Hematopoietic multipotent progenitor cell treated with erythropoietin and hydrocortisone succinate and interleukin-3 and kit ligand, for 4 days (in vitro differentiated cells): ENCODE measurements at places on chromosomes 7 and 10.

DNA sequence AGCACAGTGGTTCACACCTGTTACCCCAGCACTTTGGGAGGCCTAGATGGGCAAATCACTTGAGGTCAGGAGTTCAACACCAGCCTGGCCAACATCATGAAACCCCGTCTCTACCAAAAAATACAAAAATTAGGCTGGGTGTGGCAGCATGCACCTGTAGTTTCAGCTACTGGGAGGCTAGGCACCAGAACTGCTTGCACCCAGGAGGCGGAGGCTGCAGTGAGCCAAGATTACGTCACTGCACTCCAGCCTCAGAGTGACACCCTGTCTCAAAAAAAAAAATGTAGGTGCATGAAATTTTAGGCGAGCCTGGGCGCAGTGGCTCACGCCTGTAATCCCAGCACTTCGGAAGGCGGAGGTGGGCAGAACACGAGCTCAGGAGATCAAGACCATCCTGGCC, 9.6 kb downstream of the BCL7B start:
- DNase-seq, result no peak

- no peak for DNase-seq
These were observed 42.0 kb downstream of the PRR15 start for GRCh38 chr7:29605671-29606070.

DNA sequence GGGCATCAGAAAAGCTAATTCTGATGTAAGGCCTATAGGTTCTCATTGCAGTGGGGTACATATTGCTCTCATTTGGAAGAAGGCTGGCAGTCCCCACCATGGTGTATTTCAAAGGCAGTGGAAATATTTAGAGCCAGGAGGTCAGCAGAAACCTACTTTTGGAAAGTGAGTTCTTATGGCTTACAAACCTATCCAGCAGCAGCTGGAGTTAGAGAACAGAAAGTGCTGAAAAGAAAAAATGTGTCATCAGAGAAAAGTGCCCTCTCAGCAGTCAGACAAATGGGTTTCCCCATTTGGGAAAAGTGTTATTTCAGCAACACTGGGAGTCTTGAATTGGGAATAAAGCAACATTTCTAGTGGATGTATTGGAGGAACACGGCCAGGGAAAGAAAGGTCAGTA, 105.7 kb upstream of the IGFBP3 start:
- DNase-seq, result no peak

DNA sequence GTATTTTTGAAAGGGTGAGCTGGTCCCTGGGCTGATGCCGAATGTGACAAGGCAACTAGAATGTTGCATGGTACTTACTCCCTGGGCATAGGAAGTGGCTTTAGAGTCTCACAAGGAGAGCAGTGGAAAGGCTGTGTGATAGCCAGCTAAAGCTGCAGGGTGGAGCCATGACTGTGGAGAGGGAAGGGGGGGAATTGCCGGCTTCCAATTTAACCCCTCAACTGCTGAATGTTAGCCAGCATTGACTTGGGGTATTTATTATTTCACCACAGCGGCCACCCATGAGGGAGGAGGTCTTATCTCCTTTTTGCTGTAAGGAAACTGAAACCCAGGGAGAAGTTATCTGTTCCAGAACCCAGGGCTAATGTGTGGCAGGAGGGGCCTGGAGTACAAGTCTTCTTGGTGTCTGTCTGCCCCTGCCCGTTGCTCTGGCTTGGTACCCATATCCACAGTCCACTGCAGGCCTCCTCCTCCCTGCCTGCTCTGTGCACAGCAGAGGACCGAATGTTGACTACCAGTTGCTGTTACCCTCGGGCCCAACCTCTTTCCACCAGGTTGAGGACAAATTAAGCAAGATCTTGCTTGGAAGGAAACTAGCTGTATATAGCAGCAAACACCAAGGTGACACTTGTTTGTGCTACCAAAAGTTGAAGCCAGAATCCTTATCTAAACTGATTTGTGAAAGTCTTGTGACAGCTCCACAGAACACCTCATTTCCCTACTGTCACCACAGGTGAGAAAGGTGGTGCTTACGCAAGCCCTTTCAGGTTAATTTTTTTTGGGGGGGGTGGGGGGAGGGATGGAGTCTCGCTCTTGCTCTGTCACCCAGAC, 37.6 kb downstream of the WBP1L start:
- peak; percentile 97 for DNase-seq

DNA sequence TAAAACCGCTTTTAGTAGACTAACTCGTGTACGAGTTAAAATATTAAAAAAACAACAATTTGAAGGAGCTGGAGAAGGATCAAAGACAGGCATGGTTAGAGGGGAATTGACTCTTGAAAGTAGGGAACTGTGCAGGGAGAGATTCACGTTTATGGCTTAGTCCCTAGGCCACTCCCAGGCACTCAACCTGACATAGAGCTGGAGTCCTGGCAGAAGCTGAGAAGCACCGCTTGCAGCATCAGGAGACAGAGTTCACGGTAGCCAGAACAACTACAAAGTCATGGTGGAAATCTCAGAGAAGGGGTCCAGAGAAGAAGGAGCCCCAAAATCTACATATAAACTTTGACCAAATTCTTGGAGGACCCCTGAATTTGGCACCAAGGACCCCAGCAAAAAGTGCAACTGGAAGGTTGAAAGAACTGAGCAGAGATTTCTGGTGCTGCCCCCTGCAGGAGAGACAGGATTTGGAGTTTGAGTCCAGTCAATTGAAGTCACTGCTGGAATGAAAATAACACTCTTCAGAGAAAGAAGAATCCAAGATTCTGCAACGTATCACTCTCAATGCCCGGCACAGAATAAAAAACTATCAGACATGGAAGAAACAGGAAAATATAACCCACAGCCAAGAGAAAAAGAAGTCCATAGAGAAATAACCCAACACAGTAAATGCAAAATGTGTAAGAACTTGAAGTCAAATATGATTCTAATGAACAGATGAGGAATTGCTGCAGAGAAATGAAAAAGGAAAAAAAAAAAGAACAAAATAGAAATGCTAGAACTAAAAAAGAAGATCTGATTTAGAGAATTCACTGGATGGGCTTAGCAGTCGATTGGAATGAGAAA, 493.3 kb upstream of the PODXL start:
- peak; percentile 51 for DNase-seq

DNA sequence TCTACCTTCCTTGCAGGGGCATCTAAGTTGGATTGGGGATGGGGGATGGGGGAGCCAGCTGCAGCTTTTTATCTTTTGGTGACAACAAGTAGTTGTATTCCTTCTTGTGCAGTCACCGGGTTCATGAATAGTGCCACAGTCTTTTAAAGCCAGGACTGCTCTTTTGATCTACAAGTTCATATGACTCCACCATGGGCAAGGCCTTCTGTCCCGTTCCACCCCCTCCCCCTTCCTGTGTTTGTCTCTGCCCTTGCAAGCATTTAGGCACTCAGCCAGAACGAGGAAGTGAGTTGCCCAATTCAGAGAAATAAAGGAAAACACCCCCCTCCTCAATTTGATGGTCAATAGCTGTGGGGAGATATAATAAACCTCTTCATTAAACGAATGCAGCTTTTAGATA, 44.8 kb upstream of the EGR2 start:
- DNase-seq, result peak; percentile 49

- no peak for DNase-seq
These were observed 149.4 kb downstream of the LYZL1 start for GRCh38 chr10:29438271-29438670.
